BE2C (cell line): ENCODE measurements at places on chromosomes 1 and 21.

GRCh38 chr1:98330224-98330623, 331.3 kb upstream of the SNX7 start:
- DNase-seq = no peak

DNA sequence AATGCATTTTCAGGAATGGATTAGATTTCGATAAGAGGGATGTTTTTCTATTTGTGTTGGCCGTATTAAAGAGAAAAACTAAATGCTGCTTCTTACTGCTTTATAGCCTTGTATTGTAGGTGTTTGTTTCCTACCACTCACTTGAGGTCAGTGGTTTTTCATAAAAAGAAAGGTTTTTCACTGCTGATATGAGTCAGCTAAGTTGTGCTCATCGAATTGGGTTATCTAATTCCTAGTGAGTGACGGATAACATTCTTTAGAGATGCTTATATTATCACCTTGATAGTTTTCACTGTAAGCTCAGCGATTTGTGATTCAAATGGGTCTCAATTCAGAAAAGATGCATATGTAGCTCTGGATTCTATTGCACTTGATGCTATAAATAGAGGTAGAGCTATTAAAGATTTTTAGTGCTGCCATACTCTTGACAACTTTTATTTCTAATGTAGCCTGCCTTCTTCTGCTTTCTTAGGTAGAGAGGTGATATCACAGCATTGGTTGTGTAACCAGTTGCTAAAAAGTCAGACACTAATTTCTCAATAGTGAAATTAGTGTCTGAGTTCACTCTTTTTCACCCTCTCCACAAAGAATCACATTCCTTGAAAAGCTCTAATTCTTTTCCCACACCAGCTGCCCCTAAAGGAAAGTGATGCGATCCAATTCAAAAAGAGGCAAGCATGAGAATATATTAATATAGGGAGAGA, 180.0 kb downstream of the RASAL2 start:
- DNase-seq = no peak

- DNase-seq = no peak
Measured at GRCh38 chr21:25369524-25370300, 237.6 kb downstream of the MRPL39 start.

DNA sequence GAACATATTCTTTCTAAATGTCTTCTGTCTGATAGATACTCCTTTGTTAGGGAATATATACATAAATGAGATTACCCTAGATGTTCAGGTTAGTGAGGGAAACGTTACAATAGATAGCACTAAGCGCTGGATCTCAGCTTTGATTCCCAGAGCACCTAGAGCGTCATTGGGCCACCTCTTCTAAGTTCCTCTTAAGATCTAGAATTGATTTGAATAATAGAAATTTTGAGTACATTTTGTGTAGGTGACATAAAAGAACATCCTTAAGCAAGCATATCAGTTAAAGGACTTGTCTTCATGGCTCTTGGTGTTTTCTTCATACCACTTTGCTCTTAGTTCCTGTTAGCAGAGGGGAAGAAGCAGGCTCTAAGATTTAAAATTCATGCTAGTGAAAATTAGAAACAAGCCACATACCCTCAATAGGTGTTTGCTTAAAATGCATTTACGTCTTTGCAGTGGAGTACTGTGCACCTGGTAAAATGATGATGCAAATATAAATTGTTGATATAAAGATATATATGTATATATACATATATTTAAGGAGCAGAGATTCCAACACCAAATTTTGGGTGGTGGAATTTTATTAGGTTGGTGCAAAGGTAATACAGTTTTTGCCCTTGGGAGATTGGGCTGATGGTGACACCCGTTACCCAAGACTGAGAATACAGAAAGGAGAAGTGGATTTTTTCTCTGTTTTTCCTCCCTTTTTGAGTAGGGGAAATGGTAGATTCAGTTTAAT, 47.1 kb downstream of the DYRK1A start:
- DNase-seq = no peak

DNA sequence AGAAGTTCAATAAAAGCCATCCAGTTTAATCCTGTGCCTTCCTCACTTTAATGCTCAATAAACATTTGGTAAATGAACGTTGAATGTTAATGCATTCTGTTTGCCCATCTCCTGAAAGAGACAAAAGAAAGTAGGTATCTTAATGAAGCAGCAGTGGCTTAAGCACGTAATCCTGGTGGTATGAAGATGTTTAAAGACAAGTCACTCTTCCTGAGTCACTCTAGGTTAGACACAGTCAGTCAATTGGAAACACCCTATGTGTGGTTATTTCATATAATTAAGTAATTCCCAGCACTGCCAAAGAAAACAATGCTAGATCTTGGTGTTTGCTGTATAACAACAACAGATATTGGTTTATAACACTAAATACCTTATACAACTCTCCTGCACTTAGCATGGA, 334.0 kb upstream of the FMN2 start:
- DNase-seq = no peak

GRCh38 chr1:114668373-114668772, 1.5 kb downstream of the DENND2C start:
- no peak for DNase-seq

DNA sequence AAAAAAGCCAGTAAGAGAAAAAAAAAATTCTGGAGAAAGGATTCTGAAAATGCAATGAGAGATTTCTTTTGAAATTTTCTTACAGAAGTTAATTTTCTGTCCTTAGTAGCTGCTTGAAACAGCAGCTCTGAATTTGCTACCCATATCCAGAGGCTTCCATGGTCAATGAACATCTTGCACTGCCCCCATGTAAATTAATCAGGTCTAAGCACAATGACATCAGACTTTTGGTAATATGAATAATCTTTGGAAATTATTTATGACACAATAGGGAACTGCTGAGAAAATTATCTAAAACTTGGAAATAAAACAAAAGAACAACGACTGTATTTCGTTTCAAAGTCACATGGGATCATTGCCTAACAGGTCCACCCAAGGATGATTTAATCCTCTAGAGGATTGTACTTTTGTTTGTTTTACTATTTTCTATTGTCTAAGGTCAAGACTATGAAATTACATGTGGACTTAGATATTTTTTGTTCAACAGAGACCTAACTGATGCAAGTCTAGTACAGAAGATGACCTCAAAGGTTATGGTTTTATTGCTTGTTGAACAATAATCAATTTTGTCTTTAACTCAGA, 312.1 kb downstream of the BACH1 start:
- no peak for DNase-seq

DNA sequence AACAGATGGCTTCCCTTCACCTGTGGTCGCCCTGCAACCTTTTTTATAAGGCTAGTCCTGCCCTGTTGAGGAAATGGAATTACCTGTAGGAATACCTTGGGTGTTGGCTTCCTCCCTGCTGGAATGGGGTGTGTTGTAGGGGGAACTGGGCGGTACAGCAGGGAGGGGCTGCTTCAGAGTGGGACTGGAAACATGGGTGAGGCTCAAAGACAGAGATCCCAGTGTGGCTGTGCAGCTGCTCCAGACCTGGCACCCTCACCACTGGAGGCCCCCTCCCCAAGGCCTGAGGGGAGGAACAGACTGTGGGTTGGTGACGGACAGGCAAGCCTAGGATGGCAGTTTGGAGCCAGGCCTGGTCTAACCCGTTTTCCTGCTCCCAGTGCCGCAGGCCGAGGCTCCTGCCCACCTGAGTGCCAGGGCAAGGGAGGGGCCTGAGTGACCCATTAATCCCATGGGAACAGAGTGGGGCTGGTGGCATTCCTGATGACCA, 4.5 kb downstream of the EFNA3 start:
- DNase-seq = no peak

- DNase-seq = no peak
Measured at GRCh38 chr1:85361606-85362296, 85.3 kb upstream of the BCL10 start.

- no peak for DNase-seq
Measured at GRCh38 chr1:149844101-149844500, 55.3 kb upstream of the BOLA1 start.

DNA sequence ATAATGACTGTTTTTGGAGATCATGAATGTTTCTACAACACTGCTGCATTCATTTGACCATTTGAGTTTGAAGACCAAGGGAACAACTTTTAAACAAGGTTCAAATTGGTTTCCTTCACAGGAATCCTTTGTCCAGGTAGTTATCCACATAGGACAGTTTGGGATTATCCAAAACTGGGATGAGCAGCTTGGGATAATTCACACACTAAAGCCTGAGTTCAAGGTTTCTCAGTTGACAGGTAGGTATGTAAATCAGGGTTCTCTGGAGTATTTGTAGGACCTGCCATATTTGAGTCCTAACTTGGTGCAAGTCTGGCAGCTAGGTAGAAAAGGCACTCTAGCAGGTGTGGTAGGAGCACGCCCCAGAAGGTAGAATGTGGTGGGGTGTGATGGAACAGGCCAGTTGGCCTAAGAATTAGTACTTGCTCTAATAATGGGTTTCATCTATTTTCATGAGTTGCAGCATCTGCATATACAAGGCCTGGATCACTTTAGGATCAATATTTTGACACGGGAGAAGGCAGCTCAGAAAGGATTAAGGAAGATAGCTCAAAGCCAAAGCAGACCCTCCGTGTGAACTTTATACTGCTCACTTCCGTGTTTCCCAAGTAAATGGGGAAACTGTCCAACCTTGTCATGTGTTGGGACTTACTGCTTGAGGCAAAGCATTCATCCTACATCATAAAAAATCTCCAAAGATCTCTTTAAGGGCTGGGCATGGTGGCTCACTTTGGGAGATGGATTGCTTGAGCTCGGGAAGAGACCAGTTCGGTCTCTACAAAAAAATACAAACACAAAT, 14.1 kb upstream of the RAB42 start:
- no peak for DNase-seq

- DNase-seq = no peak
Measured at GRCh38 chr1:231702804-231703203, 76.2 kb downstream of the DISC1 start.

GRCh38 chr1:78497201-78497600, 6.4 kb downstream of the PTGFR start:
- DNase-seq = no peak

DNA sequence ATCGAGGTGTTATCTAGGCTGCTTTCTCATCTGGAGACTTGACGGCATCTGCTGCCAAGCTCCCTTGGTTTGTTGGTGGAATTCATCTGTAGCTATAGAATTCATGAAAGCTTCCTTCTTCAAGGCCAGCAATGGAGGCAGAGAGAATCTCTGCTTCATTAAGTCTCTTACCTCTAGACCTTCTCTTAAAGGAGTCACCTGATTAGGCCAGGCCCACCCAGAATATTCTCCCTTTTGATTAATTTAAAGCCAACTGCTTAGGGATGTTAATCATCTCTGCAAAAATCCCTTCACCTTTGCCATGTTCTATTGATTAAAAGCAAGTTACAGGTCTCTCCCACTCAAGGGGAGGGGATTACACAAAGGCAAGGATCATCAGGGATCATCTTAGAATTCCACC, 5.3 kb upstream of the NCF2 start:
- no peak for DNase-seq

DNA sequence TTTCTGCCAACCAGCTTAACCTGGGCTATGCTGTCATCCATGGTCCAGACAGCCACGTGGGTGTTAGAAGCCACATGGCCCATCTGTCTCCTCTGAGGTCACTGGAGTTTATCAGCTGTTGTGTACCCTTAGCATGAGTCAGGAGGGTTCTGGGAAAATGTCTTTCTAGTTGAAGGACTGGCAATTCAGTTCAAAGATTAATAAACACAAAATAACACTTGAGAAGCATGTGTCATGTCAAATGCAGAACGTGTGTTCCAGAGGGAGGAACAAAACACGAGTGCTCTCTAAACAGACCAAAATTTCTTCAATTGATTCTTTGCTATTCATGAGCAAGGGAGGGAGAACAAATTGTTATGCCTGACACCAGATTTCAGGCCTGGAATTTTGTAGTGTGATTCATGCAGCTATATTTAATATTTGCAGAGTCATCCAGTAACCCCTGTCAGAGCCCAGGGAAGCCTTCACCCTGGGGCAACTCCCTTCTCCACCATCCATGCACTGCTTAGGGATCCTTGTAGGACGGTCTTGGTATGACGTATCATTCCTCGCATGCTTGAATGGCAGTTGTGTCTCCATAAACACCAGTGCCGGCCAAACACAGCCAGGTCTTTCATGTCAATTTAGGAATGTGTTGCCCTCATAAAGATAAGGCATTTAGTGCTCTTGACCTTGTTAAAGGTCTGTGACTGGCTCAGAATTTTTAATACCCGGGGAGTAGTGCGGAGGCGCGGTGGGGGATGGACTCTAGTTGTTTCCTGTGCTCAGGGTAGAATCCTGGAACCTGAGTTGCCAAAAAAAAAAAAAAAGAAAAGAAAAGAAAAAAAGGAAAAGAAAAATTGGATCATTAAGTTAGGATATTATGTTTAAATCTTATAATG, 27.7 kb upstream of the DYRK1A start:
- DNase-seq = peak; percentile 81

DNA sequence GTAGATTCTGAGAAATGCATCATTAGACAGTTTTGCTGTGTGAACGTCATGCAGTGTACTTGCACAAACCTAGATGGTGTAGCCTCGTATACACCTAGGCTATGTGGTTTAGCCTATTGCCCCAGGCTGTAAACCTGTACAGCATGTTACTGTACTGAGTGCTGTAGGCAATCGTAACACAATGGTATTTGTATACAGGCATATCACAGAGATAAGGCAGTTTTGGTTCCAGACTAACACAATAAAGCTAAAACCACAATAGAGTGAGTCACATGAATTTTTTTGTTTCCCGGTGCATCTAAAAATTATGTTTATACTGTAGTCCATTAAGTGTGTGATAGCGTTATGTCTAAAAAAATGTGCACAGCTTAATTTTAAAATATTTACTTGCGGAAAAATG, 6.9 kb downstream of the IL10RB start:
- no peak for DNase-seq

GRCh38 chr1:35557118-35557610, at the start of gene KIAA0319L:
Gene KIAA0319L (minus strand): TSS chr1:35557403. CDS start chr1:35554491, 2,912 bp downstream.
- peak; percentile 39 for DNase-seq

DNA sequence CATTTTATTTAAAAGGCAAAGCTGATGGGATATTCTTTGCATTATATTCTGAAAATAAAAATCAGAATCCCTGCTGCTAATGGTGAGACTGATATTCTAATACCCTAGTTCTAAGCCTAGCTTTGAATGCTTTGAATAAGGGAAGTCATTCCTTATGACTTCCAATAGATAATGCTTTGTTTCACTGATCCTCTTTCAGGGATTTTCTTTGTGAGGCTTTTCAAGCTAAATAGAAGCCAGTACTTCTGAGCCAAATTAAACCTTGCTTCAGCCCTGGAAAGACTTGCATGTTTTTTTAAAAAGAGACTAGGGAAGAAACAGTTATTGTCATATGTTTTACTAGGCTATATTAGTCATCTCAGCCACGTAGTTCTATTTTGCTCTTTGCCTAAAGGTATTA, 68.5 kb upstream of the CACYBP start:
- DNase-seq = no peak

GRCh38 chr1:85975912-85976371, 180.6 kb downstream of the COL24A1 start:
- no peak for DNase-seq

GRCh38 chr1:97608272-97608671, 312.6 kb downstream of the DPYD start:
- DNase-seq = no peak

DNA sequence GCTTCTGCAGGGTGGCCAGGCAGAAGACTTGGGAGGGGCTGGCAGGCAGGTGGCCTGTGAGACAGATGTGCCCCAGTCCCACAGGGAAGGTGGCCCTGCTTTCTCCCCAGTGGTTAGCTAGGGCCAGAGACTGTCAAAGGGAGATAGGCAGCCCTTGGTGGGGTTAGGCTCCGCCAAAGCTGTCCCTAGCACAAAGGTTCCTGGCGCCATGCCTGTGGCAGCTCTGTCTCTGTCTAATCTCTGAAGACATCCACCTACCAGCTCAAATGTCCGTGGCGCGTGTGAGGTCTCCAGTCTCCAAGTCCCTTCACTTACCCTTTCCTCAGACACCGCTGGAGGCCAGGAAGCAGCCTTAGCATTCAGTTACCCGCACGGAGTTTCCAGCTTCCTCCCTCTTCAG, 17.7 kb downstream of the TCP10L start:
- no peak for DNase-seq

- no peak for DNase-seq
Measured at GRCh38 chr1:230570724-230571360, 71.4 kb upstream of the COG2 start.
